ENCODE measurements at places on chromosomes 11 and 22. TPM values are rescaled to one million over a fixed set of nuclear protein-coding genes. Genes with fewer than 3 reads are reported as not detected.

DNA sequence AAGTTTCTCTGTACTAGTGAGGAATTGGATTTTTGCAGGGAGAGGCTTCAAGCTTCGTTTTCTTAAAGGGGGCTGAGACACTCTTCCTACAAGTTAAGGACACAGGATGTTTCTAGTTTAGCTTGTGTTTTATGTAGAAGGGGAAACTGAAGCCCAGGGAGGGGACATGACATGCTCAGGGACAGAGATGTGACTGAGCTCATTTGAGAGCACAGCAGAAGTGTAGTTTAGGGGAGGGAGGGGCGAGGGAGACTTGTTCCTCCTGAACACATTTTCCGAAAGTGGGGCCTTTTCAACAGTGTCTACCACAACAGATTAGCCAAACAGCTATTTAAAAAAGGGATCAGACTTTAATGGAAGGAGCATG lies 148.1 kb downstream of the FBXO7 start:
- DNase-seq, result no peak

GRCh38 chr11:121649798-121650197 lies 197.0 kb upstream of the SORL1-AS1 start:
- DNase-seq, result no peak

The OR4C16 gene
- total RNA-seq, result not detected

The CCDC81 gene
- 1.3 TPM for total RNA-seq

DNA sequence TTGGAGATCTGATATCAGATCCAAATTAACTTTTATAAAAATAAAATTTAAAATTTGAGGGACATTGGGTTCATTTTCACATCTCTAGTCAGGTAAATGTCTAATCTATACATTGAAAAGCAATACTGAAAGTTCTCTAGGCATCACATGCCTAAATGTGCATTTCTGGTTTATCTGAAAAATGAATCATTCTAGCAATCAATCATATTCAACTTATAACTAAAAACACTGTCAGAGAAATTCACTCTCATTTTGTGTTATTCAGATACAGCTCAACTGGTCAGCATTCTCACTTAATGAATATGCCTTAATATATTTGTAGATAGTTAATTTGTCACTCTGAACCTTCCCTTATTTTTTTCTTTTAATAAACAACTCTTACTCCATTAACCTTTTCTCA lies 243.2 kb downstream of the CASP12 start:
- no peak for DNase-seq

DNA sequence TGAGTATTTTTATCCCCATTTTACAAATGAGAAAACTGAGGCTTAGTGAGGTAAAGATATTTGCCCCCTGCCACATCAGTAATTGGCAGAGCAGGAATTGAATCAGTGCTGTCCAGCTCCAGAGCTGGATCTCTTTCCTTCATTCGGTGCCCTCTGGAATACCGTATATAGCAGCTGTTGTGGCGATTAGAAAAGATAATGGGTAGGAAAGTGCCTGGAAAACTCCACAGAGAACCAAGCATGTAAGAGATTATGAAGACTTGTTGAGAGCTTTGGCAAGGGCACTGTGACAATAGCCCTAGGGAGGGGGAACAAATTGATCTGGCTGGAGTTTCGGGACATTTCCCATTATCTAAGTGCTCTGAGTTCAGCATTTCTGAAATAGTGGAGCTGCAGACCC lies 82.5 kb upstream of the TEAD1 start:
- no peak for DNase-seq
